IPS DF 6.9 (cell line): ENCODE measurements at places on chromosomes 1 and 21.

- no peak for DNase-seq
Measured at GRCh38 chr1:206792939-206793607, 20.8 kb upstream of the IL10 start.

DNA sequence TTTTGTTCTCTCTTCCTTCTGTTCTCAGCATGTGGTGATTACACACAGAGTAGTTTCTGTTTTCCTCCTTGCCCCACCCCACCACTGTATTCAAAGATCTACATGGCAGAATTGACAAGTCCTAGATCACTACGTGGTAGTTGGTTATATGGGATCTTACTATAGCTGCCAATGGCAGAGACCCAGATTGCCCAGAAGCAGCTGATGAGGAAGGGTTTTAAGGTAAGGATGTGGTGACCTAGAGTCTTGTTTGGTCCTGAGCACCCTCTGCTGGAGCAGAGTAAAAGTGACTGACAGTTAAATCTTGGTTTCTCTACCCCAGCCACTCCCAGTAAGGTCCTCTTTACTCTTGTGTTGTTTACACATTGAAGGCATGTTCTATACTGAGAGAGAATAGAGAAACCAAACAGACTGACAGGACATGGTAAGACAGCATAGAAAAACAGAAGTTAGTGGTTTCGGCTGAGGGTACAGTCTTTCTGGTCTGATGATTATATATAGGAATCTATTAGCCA lies 22.8 kb upstream of the STRIP1 start:
- DNase-seq, result no peak

GRCh38 chr1:53568540-53568939 lies 109.3 kb downstream of the DMRTB1 start:
- DNase-seq, result no peak

DNA sequence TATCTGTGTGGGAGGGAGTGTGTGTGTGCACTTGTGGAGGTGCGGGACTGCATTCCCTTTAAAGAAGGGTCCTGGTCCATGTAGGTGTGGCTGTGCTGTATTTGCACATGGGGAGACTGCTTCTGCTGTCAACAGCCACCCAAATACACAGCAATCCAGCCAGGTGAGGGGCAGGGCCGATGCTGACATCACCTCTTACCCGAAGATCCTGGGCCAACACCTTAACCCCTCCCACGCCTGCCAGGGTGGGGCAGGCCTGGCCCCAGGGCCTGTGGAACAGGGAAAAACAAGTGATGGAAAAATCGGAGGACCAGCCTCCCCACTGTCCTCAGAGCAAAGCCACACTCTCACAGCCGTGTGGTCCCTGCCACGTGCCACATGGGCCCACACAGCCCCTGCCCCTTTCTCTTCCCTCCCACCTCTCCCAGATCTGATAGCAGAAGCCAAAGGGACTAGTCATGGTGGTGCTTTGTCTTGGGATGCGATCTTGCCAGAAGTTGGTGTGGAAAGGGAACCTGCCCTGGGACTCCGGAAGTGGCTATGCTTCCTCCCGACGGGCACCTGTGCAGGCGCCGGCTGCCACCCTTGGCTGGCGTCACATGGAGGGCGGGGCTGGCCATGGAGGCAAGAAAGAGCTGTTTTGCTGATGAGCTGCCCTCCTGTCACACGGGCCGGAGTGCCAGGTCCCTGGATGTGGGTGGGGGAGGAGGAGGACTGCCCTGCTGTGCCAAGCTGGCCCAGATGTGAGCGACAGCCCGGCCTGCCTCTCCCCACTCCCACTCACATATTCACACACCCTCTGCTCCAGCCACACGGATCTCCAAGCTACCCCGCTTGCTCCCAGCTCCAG lies 7.8 kb upstream of the CASZ1 start:
- DNase-seq, result no peak

GRCh38 chr1:218365226-218365999 lies 20.3 kb downstream of the TGFB2 start:
- no peak for DNase-seq

DNA sequence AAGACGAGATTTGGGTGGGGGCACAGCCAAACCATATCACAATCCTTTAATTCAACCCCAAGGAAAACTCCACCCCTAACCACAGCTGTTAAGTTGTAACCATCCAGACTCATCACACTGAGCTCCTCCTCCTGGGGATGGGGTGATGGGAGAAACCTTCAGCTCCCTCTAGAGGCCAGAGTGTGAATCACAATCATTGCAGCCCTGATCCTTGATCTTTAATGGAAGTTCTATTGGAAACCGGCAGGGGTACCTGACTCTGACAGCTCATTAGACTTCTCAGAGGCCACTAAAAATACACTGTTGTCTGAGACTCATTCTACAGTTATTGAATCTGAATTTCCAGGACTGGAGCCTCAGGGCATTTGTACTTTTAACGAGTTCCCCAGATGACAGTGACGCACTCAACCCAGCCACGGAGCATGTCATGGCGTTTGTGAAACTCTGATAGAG lies 127.2 kb downstream of the IGSF21 start:
- DNase-seq, result peak; percentile 82

DNA sequence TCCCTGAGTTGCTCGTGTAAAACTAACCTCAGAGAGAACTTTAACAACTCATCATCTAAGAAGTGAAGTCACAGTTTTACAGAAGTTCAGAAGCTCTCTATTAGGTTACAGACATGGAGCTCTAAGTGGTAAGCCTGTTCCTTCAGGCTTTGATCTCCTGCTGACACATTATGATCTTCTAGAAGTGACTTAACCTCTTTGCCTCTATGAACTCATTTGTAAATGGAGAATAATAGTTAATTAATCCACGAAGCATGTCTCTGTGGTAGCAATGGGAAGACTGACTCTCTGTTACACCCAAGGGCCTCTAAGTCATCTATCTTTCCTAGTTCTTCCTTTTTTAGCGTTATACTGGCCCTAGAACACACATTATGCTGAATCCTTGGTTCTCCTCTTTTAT lies 157.9 kb upstream of the NRIP1 start:
- no peak for DNase-seq

GRCh38 chr1:181783208-181783607 lies 278.3 kb downstream of the ZNF648 start:
- no peak for DNase-seq

DNA sequence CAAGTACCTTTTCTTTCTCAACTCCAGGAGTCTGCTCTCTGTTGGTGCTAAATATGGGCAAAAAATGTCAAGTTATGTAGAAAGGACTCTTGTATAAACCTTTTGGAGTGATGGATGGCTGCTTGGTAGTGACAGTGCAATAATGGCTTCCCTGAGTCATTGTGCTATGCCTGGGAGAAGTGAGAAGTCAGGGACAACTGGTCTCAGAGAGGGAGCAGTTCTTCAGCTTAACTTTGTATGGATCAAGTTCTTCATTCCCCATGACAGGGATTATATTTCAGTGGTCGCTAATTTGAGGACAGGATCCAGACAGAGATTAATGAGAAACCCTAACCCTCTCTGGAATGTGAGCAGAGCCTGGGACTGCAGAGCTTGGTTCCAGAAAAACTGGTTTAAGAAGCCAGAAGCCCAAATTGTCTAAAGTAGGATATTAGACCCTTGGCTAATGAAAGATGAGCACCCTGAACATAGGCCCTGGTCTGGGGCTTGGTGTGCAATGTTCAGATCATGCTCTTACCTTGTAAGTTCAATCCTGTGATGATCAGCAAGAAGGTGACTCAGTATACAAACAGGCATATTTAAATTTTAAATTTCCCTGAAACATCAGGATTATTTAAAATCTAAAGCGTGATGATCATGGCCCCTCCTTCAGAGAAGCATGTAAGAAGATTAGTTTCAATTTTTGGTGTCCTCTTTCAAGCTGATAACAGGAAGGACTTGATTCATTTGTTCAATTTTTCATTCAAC lies 50.9 kb downstream of the NTMT2 start:
- no peak for DNase-seq

- DNase-seq, result no peak
Measured at GRCh38 chr1:91864017-91864700, 21.8 kb downstream of the TGFBR3 start.

DNA sequence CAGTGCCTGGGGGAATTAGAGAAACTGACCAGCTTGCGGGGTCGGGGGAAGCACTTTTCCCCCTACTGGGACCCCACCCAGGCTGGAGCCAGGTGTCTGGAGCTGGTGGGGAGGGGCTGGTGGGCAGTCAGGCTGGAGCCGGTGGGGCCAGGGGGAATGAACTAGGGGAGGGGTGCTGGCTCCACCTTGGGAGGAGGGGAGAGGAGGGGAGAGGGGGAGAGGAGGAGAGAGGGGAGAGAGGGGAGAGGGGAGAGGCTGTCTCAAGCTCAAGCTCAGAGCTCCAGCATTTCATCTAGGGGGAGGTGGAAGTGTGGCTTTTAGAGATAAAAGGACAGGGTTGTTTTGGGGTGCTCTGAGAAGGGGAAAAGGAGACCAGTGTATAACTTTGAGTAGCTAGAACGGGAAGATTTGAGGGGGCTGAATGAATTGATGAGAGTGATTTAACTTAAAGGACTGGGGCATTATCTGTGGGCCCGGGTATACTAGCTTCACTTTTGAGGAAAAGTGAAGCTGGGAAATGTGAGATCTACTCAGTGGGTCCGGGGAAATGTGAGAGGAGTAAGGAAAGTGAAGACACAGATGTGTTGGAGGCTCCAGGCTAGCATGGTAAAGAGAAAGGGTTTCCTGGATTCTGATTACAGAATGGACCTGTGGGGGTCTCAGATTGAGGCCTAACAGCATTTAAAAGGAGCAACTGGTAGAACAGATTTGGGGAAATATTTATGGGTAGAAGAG lies 2.8 kb downstream of the EFNA1 start:
- no peak for DNase-seq

DNA sequence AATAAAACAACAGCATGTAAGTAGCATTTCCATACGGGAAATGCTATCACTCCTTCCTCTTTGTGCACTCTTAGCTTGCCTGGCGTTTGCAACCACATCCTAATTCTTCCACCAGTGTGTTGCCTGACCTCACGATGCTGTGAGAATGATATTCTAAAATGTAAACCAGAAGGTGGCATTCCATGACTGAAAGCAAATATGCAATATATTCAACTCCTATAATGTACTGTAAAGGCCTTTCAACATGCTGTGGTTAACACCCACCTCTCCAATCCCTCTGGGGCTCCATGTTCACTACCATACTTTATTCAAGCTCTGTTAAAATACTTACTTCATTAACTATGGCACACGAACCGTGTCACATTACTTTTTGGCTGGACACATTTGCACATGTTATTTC lies 420.6 kb upstream of the DEPDC1 start:
- no peak for DNase-seq

- no peak for DNase-seq
Measured at GRCh38 chr1:11790880-11791715, 14.7 kb downstream of the MTHFR start.

DNA sequence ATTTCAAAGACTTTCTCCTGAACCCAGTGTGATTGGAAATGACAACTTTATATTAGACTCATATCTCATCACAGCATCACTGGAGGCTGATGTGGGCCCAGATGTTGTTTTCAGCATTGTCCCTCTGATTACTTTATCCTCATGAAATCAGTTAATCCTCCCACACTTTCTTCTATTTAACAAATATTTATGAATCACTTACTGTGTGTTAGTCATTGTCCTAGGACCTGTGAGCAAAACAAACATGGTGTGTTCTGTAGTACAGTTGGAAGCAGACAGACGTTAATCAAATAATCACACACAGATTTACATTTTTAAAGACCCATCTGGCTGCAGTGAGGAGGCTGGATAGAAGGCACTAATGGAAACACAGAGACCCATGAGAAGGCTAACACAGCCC lies 383.7 kb downstream of the PRDM2 start:
- DNase-seq, result no peak

DNA sequence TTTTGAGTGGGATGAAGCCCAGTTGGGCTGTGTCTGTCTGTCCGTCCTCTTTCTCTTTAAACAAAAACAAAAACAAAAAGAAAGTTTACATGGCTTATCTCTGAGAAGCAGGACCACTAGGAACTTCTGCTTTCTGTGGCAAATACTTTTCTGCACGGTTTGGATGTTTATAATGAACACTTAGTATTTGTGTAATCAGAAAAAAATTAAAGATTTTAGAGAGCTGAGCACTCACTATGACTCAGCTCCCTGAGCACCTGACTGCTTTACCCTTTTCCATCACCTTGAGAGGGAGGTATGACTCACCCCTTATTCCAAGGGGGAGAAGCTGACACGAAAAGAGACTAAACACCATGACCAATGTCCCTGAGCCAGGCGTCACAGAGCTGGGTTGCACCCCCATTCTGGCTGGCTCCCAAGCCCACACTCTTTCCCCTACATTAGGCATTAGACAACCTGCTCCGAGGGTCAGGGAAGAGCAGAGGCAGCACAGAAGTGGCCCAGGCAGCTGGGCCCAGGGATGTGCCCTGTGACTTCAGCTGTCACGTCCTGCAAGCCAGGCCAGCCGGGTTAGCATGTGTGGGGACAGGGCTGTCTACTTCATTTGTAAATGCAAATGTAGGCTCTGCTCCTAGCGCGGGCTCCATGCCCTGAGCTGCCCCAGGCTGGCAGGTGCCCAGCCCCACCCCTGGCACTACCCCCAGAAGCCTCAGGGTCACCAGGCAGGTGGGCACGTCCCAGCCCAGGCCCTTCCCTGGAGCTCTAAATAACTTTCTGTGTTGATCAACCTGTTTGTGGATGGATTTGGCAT lies 30.4 kb downstream of the RAP1GAP start:
- DNase-seq, result no peak
